ENCODE measurements at places on chromosomes 12 and 14. TPM values are rescaled to one million over a fixed set of nuclear protein-coding genes. Genes with fewer than 3 reads are reported as not detected.

- DNase-seq = peak; percentile 64
Observed at GRCh38 chr12:42238240-42239140, at the start of gene YAF2. Gene YAF2 (minus strand): TSS chr12:42238248. CDS start chr12:42238180, 68 bp downstream.

The AKAP6 gene
- 4.2 TPM for total RNA-seq

The RIPK3 gene
- 4.7 TPM for total RNA-seq

DNA sequence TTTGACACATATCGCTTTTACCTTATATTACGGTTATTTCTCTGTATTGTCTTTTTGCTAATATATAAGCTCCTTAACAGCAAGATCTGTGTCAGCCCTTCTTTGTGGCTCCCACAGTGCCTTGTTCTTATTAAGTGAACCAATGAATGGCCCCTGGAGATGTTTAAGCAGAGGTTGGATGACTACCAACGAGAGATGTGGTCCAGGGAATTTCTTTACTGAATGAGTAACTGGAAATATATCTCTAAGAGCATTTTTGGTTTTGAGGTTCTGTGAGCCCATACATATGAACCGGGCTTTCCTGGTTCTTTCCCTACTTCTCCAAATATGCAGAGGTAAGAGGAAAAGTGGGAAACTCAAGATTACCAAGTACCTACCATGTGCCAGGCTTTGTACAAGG is 23.5 kb downstream of the CALCOCO1 start:
- no peak for DNase-seq

The PTPRO gene
- under 0.01 TPM for total RNA-seq

DNA sequence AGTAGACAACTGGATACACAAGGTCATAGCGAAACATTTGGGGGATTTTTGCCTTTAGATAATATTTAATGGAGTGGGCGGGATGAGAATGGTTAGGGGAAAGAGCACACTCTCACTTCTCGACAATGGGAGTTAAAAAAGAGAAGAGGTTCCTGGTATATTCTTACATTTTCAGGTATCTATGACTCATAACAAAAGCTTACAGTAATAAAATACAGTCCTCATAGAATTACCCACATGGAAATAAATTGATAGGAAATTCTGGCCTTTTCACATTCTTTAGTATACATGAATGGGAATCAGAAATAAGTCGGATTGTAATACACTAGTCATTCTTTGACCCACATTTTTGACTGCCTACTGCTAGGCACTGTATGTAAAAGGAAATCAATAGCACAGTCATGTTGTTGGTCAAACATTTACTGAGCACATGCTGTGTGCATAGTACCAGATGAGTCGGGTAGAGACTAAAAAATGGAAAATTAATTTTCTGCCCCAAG is 8.2 kb upstream of the CRADD start:
- DNase-seq = no peak

The ANKRD33 gene
- not detected for total RNA-seq

The SSTR1 gene
- not detected for total RNA-seq

GRCh38 chr14:76603713-76604112 is 157.6 kb upstream of the VASH1 start:
- no peak for DNase-seq

- DNase-seq = no peak
Observed at GRCh38 chr14:96299441-96299840, 43.4 kb downstream of the BDKRB1 start.

DNA sequence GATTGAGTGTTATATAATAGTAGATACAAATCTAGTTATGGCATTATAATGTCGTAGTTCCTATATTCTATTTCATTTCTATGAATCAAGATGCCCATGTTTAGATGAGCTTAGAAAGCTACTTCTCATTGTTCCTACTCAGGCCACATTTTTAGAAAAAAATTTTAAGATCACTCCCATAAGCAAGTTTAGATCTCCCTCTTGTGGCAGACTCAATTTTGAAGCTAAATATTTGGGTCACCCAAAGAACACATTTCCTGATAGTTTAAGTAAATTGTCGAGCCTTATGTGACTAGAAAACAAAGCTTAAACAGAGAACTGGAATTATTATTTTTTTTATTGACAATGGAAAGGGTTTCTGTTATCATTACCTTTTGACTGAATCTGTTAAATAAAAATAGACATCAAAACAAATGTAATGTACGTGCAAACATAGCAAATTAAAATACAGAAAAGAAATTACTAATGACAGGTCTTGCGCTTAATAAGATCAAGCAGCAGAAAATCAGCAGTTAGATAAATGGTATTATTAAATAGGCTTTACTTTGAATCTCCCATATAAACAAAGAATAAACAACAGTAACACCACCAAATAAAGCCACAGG is 180.2 kb downstream of the ACSS3 start:
- DNase-seq = peak; percentile 49

DNA sequence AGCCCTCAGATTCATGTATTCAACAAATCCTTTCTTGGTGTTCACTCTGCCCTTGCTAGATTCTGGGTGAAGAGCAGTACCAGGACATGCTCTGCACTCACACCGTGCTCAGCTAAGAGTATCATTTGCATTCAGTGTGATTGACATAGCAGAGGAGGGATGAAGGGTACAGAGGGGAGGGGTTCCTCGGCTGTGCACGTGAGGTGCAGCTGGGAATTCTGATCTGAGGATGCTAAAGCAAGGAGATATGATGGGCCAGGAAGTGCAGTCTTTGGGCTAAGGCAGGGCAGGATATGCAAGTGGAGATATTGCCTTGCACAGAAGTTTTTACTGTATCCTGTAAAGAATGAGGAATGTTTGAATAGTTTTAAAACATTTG is 108.6 kb downstream of the FGD4 start:
- no peak for DNase-seq

DNA sequence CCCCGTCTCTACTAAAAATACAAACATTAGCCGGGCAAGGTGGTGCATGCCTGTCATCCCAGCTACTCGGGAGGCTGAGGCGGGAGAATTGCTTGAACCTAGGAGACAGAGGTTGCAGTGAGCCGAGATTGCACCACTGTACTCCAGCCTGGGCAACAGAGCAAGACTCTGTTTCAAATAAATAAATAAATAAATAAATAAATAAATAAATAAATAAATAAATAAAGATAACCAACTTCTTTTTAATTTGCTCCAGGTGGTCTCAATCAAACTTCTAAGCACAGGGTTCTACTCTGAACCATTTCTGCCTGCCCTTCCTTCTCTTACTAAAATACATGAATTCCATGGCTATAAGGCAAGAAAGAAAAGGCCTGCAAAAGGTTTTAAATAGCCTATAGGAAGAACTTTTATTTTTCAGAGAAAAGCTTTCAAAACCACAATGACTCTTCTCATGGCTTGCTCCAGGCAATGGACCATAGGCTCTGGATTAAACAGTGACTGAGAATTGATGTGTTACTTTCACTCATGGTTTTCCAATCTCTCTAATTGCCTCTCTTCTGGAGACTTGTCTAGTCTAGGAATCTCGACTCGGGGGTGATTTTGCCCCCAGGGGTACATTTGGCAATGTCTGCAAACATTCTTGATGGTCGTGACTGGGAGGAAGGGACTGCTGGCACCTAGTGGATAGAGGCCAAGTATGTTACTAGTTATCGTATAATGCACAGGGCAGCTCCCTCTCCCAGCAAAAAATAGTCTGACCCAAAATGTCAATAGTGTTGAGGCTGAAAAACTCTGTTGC is 14.4 kb downstream of the IGF1 start:
- no peak for DNase-seq

DNA sequence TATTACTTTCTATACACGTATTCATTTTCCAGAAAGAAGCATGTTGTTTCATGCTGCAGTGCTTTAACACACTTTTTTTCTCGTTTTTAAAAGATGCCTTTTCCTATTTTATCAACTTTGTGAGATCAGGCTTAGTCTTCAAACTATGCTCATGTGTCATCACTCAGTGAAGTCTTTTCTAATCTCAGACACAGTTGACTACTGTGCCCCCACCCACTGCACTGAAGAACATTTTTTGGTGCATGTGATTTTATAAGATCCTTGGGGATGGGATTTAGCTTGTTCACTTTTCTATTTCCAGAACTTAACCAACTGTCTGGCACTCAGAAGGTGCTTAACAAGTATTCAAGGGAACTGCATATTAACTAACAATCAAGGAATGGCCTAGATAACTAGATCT is 85.5 kb downstream of the CDK17 start:
- peak; percentile 17 for DNase-seq

DNA sequence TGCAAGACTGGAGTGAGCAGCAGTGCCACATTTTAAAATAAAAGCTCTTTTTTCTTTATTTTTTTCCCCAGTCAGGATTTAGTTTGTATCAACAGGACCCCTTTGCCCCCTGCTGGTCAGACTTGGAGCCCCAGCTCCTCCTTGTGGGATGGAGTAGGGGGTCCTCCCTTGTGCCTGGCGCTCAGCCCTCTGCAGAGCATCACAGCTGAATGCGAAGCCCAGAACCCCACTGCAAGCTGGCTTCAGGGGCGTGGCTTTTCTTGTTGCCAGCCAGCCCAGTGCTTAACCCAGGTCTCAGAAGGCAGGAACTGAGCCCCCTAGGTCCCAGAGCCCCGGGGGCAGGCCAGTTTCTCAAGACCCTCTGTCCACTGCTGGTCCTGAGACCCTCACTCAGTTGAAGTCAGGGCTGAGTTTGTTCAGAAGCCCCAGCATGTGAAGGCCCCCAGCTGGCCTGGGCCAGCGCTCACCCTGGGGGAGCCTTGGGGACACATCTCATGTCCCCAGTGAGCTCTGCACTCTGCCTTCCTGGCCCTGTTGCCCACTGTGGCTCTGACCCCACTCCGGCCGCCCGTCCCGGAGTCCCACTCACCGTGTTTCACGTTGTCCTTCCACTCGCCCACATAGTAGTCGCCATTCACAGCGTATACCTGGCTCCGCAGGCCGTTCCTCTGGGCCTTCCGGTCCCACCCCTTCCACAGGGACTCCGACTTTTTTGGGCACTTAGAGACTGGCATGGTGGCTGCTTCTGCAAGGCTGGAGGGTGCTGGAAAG is 519 bp downstream of the MORN3 start:
- no peak for DNase-seq

GRCh38 chr14:104894331-104895206 is 29.5 kb downstream of the CEP170B start:
- no peak for DNase-seq

The RNASE3 gene
- not detected for total RNA-seq

GRCh38 chr12:89236237-89236636 is 116.1 kb downstream of the DUSP6 start:
- DNase-seq = peak; percentile 88

GRCh38 chr12:121811434-121812319 is 7.9 kb downstream of the SETD1B start:
- DNase-seq = no peak

The WSCD2 gene
- total RNA-seq = not detected

DNA sequence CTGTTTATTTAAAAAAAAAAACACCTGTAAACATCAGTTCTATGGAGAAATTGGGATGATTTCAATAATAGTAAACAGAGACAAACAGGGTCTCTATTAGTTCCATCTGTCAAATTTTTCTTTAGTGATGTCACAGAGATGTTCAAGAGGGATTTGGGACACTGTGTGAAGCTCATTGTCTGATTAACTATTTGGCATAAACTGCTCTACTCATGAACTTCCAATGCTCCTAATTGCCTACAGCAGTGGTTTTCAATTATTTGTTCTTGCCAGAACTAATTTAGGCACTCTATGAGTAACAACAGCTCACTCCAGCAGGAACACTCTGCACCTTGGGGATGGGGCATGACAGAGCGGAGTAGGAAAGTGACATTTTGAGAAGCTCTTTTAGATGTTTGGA is 250.1 kb upstream of the PRKD1 start:
- no peak for DNase-seq

GRCh38 chr14:68404652-68405183 is 388.1 kb downstream of the ZFP36L1 start:
- peak; percentile 47 for DNase-seq

The PLBD1 gene
- 1.1 TPM for total RNA-seq

The CELA1 gene
- total RNA-seq = not detected

- no peak for DNase-seq
Observed at GRCh38 chr12:132262256-132263060, 66.9 kb downstream of the GALNT9 start.

- no peak for DNase-seq
Observed at GRCh38 chr14:25988536-25988935, 609.3 kb downstream of the NOVA1 start.

GRCh38 chr14:30287579-30288445 is 271.1 kb upstream of the G2E3 start:
- no peak for DNase-seq

The JPH4 gene
- total RNA-seq = not detected

The HOXC13 gene
- total RNA-seq = not detected

DNA sequence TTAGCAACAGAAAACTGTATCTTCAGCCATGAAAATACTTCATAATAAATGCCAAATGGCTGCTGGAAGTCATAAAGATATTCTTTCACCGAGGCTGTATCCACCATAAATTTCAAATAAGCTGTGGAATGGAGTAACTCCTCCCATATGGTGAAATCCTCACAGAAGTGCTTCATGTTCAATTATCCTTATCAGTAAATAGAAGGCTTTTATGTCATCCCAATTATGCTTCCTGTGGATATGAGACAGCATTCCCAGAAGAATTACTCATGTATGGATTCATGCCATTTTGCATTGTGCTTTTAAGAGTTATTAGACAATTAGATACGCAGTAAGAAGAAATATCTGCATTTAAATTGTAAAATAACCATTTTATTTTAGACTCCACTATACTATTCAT is 99.0 kb downstream of the RTN1 start:
- DNase-seq = peak; percentile 76

GRCh38 chr14:101963052-101963451 is 1.3 kb upstream of the DYNC1H1 start:
- no peak for DNase-seq

- DNase-seq = no peak
Observed at GRCh38 chr14:54762296-54762695, 140.3 kb downstream of the GCH1 start.

GRCh38 chr12:101767537-101767936 is 28.3 kb upstream of the SYCP3 start:
- no peak for DNase-seq

- DNase-seq = peak; percentile 77
Observed at GRCh38 chr12:122078141-122079032, at the start of gene MLXIP. Gene MLXIP (plus strand): TSS chr12:122078756. CDS start chr12:122078854, 98 bp downstream.

GRCh38 chr14:63563370-63564026 is 20.3 kb upstream of the PPP2R5E start:
- DNase-seq = peak; percentile 67

The OR4E2 gene
- not detected for total RNA-seq

DNA sequence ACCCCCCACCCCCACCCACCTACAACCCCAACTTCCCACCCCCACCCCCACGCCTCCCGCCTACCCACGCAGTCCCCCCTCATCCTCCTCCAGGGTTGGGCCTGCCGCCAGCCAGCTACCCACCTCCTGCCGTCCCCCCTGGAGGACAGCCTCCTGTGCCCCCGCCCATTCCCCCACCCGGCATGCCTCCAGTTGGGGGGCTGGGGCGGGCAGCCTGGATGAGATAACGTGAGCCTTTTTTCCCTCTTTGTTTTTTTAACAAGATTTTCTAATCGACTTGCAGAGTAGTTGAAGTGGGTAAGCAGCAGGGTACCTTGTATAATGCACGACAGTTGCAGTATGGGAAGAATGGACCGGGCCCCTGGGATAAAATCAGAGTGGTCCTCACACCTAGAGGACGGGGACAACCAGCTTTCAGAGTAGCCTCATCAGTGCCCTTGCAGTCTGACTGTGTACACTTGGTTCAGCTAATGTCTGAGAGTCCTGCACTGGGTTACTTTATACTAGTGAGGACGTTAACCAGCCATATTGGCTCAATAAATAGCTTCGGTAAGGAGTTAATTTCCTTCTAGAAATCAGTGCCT is 29.4 kb downstream of the CCNK start:
- DNase-seq = no peak

GRCh38 chr14:66359500-66359899 is 126.7 kb upstream of the CCDC196 start:
- DNase-seq = peak; percentile 46

- no peak for DNase-seq
Observed at GRCh38 chr14:89933002-89933401, 21.5 kb downstream of the EFCAB11 start.

- peak; percentile 45 for DNase-seq
Observed at GRCh38 chr12:58757422-58757821, 162.9 kb downstream of the LRIG3 start.

Measured in bronchial epithelial cell (primary cell).